CD4-positive, alpha-beta T cell (primary cell): ENCODE measurements at places on chromosomes 7 and 10. TPM values are rescaled to one million over a fixed set of nuclear protein-coding genes. Genes with fewer than 3 reads are reported as not detected.

GRCh38 chr7:139574618-139575337, 51.3 kb downstream of the CLEC2L start:
- no peak for DNase-seq

DNA sequence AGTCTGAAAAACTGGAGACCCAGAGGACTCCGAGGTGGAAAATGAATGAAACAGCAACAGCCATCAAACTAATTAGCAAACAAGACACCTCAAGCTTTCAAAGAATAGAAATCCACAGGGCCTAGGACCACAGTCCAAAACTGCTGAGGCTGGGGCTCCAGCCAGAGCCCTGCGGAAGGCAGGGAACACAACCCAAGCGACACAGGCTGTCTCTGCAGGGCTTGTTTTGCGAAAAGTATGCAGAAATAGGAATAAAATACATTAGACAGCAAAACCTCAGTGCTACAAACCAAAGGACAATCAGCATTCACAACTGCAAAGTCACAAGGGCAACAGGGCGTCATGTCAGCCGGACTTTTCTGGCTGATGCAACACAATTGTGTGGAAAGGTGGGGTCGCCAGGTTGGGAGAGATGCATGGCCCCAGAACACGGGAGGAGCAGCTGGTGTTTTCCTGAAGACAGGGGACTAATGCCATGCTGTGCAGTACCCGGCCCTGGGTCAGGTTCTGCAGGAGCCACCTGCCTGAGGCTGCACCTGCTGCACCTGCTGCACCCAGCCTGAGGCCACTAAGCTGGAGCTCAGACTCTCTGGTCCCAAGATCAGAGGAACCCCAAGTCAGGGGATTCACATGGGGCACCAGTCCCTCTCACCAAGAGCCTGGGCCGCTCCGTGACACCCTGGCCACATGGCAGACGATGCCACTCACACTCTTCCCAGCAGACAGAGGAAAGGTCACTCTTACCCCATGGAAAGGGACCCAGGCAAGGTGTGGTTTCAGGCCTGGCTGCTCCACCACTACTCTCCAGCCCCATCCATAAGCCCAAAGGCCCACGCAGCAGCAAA, 74.2 kb downstream of the MAD1L1 start:
- DNase-seq: no peak

GRCh38 chr10:63573068-63573697, 52.0 kb downstream of the REEP3 start:
- DNase-seq: no peak

- no peak for DNase-seq
Observed at GRCh38 chr10:99425204-99425603, 5.2 kb downstream of the GOT1 start.

DNA sequence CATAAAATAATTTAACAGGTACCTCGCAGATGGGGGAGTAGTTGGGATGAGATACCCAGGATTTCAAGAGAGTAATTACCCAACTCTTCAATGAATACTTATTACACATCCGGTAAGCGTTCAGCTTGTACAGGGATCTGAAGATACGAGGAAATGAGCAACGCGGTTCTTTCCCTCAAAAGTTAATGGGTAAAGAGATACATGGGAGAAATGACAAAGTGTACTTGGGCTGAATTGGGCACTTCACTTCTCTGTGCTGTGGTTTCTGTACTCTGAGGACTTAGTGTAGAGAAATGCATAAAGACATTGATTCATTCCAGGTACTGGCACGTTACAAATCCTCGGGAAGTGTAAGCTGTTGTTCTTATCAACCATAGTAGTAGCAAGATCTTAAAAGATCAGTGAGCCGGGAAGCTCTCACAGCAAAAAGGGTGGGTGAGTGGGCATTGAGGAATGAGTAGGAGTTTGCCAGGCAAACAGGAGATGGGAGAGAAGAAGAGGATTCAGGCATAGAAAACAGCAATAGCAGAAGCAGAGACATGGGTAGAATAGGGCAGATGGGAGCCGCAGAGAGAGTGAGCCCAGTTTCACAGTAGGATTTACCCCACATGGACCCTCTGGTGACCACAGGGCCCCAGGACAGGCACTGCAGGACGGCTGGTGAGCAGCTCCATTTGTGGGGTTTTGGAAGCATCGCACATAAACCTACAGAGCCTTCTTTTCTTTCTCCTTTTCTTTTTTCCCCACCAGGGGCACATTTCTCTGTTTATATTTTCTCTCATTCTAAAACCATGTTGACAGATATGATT, 304.3 kb upstream of the PITRM1 start:
- DNase-seq: no peak

DNA sequence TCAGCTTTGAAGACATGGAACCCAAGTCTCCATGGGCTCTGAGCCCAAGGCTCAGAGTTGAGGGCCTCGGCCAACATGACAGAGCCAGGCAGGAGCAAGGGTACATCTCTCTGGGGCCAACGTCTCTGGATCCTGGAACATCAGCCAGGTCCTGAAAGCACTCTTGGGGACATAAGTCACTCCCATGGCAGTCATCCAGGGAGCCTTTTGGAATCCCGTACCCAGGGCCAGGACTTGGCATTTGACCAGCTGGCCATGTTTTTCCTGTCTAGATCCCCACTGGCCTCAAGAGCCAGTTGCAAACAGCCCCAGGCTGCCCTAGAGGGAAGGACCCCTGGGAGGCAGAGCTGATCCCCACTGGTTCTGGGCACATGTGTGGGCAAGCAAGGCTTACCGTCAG, 4.3 kb upstream of the CXCL12 start:
- no peak for DNase-seq

- DNase-seq: no peak
Observed at GRCh38 chr7:129772646-129773280, 161.2 kb downstream of the NRF1 start.

- no peak for DNase-seq
Observed at GRCh38 chr10:71438761-71439160, 42.0 kb downstream of the CDH23 start.

IFIT2 gene
- 36.9 TPM for total RNA-seq

IRF5 gene
- total RNA-seq: 1.7 TPM

MYO1G gene
- total RNA-seq: 157 TPM

DNA sequence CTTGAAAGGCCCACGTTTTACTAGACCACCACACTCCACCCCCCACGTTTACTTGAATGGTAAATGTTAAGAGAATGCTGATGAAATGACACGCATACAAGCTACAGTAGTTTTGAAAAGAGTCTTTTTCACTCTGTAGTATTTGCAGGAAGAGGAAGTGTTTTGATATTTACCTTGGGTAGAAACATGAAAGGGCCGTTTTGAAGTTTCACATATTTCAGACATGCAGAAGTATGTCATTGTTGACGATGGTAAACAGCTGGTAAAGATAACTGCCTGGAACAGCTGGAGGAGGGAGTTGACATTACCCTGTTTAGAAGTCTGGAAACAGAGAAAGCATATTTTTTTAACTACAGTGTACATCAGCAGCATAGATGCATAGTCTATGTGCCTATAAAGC, 160.7 kb downstream of the NXPH1 start:
- no peak for DNase-seq

EPO gene
- not detected for total RNA-seq

DNA sequence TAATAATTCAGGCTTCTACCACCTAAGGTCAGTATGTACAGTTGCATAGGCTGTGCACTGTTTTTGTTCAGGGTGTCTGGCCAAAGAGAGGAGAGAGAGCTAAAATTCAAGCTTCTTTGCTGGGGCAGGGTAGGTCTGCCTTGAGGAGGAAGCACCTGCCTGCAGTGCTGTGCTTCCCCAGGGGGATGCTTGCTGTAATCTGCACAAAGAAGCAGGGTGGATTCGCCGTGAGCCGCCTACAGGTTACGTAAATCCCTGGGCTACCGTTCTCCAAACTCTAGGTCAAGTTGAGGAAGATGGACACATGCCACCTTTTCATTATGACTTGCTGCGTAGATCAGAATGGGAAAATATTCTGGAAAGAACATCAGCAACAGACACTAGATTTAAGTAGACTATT, 543.3 kb downstream of the TNS3 start:
- no peak for DNase-seq

GRCh38 chr10:65911151-65911835, 1014.5 kb upstream of the LRRTM3 start:
- DNase-seq: no peak

GNGT1 gene
- total RNA-seq: not detected

GRCh38 chr7:68640103-68640502, 958.2 kb upstream of the AUTS2 start:
- DNase-seq: no peak

TCAF2 gene
- total RNA-seq: 29.6 TPM

DNA sequence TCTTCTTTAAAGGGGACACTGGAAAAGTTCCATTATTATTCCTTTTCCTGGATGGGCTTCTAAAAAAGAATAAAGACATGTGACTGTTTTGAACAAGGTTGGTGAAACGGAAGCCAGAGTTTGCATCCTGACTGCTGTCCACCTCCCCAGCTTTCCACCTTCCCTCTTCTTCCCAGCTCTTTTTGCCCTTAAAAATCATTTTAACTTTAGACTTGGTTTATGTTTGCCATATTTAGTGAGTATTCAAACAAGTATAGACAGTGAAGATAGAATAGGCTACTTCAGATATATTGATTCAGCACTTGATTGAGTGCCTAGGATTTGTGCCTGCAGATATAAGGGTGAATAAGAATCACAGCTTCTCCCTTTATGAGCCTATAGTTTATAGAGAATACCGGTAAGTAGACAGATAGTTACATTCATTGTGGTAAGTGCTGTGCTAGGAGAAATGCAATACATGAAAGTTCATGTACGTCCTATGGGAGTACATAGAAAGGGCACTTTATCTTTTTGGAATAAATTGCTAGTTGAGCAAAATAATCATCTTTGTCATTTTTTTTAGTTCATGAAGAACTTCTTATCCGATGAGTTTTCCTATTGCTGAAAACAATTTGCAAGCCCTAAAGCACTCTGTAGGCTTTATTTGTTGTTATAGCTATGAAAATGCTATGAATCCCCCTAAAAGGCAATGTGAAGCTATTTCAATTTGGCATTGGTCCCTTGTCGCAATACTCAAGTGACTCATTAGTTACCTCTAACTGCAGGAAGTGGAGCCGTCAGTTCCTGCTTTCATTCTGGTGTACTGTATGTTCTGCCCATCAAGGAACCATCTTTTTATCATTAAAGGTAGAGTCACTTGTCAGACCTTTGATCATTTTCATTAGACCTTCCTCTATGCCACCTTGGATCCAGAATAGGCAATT, 57.2 kb upstream of the STRIP2 start:
- no peak for DNase-seq

- no peak for DNase-seq
Observed at GRCh38 chr10:3482200-3482993, 302.6 kb downstream of the KLF6 start.

GRCh38 chr7:26657206-26657641, 207.2 kb downstream of the SKAP2 start:
- no peak for DNase-seq

DNA sequence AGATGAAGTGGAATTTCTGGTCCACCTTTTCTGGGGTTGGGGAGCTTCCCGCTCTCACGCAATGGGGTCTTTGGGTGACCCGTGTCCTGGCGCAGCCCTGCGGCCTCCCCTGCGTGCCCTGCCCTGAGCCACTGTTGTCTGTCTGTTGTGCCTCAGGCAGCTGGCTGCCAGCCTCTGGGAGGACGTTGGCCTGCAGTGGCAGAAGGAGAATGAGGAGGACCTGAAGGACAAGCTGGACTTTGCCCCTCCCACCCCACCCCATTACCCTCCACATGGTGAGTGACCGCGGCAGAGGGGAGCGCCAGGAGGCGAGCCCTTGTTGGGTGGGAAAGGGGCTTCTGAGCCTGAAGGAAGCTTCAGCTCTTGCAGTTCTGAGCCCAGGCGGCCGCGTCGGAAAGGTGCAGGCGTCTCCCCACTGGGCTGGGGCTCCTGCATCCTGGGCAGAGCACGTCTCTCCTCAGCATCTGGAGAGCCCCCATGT, 14.2 kb upstream of the PRKAR1B start:
- DNase-seq: no peak

PTPRZ1 gene
- total RNA-seq: not detected

TMEM213 gene
- not detected for total RNA-seq

GRCh38 chr7:21898265-21898930, 47.3 kb downstream of the CDCA7L start:
- DNase-seq: no peak

GRCh38 chr7:127594490-127594889, 954 bp downstream of the FSCN3 start:
- no peak for DNase-seq

ITIH5 gene
- total RNA-seq: not detected

DNA sequence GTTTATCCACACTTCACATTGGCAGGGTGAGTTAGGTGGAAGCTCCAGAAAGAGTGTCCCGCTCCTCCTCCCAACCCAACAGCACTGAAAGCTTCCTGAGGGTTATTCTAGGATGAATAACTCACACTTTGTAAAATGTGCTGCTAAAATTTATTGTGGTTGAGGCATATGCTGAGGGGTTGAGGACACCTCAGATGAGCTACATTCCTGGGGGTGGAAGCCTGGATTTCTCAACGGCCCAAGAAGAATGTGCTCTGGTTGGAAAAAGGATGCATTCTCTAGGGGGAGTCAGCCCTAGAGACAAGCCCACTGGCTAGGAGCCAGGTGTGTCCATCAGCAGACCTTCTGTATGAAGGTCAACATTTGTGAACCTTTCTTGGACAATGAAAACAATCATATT, 91.5 kb upstream of the PDE1C start:
- no peak for DNase-seq
